ENCODE measurements at places on chromosomes 16 and 17. TPM values are rescaled to one million over a fixed set of nuclear protein-coding genes. Genes with fewer than 3 reads are reported as not detected.
A peak's percentile ranks its signal among the peaks of the same experiment; 100 is the strongest.

TBC1D3C gene
- total RNA-seq: not detected

CHST5 gene
- not detected for total RNA-seq

DNA sequence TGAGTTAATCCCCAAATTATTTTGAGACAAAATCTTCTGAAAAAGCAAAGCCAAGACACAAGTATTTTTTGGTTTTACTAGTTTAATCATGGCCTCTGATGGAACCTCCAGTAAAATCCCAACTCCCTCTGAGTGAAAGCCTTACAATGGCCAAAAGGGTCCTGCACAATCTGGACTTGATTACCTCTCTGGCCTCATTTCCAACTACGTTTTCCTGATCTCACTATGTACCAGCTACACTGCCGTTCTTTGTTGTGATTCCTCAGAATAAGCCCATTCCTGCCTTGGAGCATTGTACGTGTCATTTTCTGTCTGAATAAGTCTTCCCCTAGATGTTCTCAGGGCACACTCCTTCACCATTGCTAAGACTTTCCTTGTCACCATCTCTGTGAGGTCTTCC lies 37.3 kb downstream of the SPOP start:
- no peak for DNase-seq

DNA sequence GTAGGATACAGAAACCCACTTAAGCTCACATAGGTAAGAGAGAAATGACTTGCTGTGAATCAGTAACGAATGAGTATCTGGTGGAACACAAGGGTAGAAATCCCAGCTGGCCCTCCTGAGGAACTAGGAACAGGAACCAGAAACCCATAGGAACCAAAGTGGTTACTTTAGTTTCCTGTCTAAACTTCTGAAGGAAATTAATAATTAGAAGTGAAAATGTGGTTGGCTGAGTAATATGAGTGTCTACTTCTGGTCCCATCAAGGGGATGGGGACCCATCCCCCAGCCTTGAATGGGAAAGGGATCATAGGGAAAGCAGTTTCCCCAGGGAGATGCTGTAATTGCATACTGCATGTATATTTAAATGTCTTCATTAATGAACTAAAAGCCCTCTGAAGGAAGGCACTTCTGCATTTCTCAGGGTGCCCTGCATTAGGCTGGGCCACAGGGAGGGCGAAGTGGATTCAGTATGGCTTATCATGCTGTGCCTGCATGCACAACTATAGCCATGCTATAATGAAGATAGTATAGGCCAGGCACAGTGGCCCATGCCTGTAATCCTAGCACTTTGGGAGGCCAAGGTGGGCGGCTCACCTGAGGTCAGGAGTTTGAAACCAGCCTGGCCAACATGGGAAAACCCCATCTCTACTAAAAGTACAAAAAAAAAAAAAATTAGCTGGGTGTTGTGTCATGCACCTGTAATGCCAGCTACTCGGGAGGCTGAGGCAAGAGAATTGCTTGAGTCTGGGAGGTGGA lies 45.6 kb downstream of the CYB5B start:
- DNase-seq: peak; percentile 55

DNA sequence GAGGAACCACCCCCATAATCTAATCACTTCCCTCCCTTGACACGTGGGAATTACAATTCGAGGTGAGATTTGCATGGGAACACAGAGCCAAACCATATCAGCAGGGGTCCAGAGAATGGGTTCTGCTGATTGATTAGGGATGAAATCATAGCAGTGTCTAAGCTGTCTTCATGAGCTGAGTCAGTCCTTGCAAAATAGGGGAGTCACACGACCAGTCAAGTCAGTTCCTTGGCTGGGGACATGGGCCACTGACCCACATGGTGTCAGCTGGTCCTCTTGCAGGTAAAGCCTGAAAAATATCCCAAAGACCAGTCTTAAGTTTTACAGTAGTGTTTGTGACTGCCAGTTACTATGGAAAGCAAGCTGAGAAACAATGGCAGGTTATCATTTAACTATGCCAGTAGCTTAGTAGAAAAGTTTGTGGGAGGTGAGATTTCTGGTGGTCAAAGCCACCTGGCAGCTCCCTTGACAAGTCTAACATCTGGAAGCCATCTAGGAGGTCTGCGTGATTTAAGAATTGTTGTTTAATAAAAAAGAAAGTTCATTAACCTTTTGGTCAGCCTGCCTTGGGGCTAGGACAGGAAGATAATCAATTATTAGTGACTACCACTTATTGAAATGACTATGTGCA lies 15.7 kb upstream of the ATF7IP2 start:
- no peak for DNase-seq
